ENCODE measurements at places on chromosomes 11 and 22. TPM values are rescaled to one million over a fixed set of nuclear protein-coding genes. Genes with fewer than 3 reads are reported as not detected.

METTL15 gene
- total RNA-seq: 16.3 TPM

RIBC2 gene
- total RNA-seq: 2.4 TPM

DNA sequence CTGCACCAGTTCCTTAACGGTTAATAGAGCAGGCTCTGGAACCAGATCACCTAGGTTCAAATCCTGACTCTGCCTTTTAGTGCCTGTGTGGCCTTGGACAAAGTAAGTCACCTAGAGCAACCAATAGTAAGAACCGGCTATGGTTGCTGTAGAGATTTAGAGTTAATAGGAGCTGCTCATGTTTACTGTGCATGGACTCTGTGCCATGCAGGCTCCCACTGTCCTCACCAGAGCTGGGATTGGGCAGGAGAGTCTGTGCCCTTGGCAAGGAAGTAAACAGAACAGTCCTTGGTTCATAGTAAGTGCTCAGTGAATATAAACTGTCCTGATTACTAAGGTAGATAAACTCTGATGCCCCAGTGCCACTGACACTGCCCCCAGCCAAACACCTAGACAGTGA lies 1.4 kb upstream of the TP53I11 start:
- H3K4me1 ChIP-seq: peaks cover 61% of the 10 kb centered on the region
- 0 out of 2 replicates have a peak overlapping the region, but pooled peaks have one; percentile 62 for H3K4me3 ChIP-seq
- DNase-seq: no peak
- H3K27ac ChIP-seq: no peak overlapping the region
- peaks cover 9% of the 10 kb centered on the region for H3K27me3 ChIP-seq
- no peaks in the 10 kb centered on the region for H3K36me3 ChIP-seq

GRCh38 chr11:78798663-78799062 lies 224.0 kb upstream of the NARS2 start:
- H3K27ac ChIP-seq: no peak overlapping the region
- peaks cover 28% of the 10 kb centered on the region for H3K4me1 ChIP-seq
- no peaks in the 10 kb centered on the region for H3K27me3 ChIP-seq
- no peaks in the 10 kb centered on the region for H3K36me3 ChIP-seq

DNA sequence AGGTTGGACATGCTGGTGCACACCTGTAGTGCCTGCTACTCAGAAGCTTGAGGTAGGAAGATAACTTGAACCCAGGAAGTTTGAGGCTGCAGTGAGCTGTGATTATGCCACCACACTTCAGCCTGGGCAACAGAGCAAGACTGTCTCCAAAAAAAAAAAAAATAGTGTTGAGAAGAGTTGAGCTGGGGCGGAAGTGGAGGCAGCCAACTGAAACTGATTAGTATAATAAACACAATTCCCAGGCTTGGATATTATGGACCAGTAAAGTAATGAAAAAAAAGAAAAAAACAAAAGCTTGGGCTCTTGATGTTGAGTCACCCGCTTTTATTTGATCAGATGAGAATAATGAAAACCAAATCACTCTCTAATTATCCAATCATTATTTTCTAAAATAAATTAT lies 21.0 kb downstream of the LDLRAD3 start:
- no peaks in the 10 kb centered on the region for H3K27me3 ChIP-seq

Measured in WTC11 (cell line).